ENCODE measurements at places on chromosomes 6 and 20. TPM values are rescaled to one million over a fixed set of nuclear protein-coding genes. Genes with fewer than 3 reads are reported as not detected.

DNA sequence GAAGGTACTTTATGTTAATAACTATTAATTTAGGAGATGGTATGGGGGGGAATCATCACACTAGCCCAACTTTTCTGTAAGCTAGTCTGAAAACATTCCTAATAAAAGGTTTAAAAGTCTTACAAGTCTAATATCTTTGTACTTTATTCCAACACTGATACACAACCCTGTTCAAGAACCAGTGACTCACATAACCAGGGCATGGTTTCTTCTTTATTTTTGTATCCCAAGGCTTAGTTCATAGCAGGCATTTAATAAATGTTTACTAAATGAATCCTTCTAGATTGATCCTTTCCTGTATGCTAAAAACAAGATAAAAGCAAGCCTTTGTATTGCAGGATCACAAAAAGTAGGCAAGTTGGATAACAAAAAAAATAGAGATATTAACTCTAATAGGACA, 9.7 kb downstream of the PNISR start:
- DNase-seq, result no peak

GRCh38 chr6:2658788-2659187, 91.9 kb downstream of the MYLK4 start:
- DNase-seq, result no peak

GRCh38 chr6:110181131-110182030, 1.2 kb downstream of the CDC40 start:
- no peak for DNase-seq

GRCh38 chr6:20237677-20238460, 25.6 kb upstream of the MBOAT1 start:
- DNase-seq, result no peak

GRCh38 chr6:70371454-70372105, 41.7 kb upstream of the FAM135A start:
- DNase-seq, result peak; percentile 44

DNA sequence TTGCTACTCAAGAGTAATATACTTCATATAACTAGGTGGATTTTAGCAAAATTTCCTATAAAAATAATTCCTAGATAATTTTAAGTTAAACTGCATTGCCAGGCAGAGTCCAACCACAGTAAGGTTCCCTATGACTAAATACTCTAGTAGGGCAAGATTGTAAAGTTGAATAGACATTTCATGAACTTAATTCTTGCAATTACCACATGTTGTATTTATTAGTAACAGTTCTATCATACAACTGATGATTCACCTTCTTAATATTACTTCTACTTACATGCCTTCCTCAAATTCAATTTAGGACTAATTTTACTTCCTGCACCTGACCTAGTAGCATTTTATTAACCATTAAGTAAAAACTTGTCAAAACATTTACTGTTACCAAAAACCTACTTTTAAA, 266.7 kb upstream of the THEMIS start:
- DNase-seq, result no peak

DNA sequence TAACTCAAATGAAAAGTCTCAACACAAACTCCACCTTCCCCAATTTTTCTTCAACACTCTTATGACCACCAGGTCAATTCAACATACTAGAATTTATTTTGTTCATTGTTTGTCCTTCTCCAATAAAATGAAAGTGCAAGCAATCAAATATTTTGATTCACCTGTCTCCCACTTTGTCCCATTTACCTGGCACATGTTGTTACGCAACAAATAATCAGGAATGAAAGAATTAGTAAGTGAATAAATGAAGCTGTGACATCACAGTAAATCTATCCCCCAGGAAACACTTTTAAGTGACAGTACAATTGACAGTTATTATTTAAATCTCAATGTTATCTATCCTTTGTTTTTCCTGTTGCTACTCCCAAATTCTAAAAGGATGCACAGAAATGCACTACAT, 393.7 kb upstream of the OPRM1 start:
- DNase-seq, result no peak

GRCh38 chr6:157822245-157823000, 623 bp upstream of the SNX9 start:
- DNase-seq, result no peak

- DNase-seq, result no peak
Observed at GRCh38 chr20:2006452-2007361, 12.8 kb upstream of the PDYN start.

The LY6G6F gene
- 0.93 TPM for polyA plus RNA-seq

- DNase-seq, result no peak
Observed at GRCh38 chr6:131729550-131729949, 18.7 kb upstream of the CTAGE9 start.

- DNase-seq, result no peak
Observed at GRCh38 chr20:62164879-62165761, 17.7 kb upstream of the MTG2 start.

- no peak for DNase-seq
Observed at GRCh38 chr6:149273318-149273717, 44.2 kb upstream of the TAB2 start.

The NSFL1C gene
- 93.9 TPM for polyA plus RNA-seq

The BNIP5 gene
- polyA plus RNA-seq, result 0.33 TPM

GRCh38 chr20:21534886-21535285, 21.0 kb upstream of the NKX2-2 start:
- DNase-seq, result no peak

DNA sequence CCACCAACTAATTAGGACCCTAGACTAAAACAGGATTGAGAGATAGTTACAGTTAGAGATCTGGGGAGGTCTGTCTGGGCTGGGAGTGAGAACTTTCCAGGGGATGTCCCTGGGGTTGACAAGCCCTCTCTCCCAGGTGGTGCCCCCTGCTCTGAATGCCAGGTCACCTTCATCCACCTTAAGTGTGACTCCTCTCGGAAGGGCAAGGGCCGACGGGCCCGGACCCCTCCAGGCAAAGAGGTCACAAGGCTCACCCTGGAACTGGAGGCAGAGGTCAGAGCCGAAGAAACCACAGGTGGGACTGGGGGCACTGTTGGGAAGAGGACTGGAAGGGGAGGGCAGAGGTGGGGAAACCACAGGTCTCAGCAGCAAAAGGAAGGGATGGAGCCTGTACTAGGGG, 17.0 kb upstream of the ZNF76 start:
- no peak for DNase-seq

DNA sequence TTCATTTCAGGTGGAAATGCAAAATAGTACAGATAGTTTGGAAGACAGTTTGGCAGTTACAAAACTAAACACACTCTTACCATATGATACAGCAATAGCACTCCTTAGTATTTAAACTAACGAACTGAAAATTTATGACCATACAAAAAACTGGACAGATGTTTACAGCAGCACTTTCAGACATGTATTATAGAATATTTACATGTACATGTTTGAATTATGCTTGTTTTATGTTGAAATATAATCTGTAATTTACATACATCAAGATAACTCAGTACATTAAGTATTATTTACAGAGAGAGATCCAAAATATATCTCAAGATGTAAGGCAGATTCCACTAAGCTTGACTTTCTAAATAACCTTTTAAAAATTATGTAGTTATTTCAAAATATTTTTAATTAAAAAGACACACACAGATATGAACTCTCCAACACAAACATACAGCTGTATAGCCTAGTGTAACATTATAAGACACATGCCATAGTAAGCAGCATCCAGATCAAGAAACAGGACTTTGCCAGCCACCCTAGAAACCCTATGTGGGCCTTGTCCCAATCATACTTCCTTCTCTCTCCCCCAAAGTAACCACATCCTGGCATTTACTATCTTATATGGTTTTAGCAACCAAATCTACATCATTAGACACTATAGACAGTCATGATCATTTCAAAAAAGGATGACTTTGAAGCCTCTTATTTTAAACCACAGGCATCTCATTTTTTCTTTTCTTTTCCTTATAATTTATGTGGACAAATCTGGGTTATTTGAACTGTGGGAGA, 82.2 kb downstream of the MAN1A1 start:
- no peak for DNase-seq

The C20orf144 gene
- 0.26 TPM for polyA plus RNA-seq

GRCh38 chr6:79082304-79082703, 4.2 kb upstream of the PHIP start:
- no peak for DNase-seq

GRCh38 chr20:15395457-15395856, 1058.0 kb upstream of the FLRT3 start:
- DNase-seq, result no peak

The LRFN2 gene
- 0.94 TPM for polyA plus RNA-seq

GRCh38 chr6:18269253-18269652, 4.9 kb upstream of the DEK start:
- no peak for DNase-seq

DNA sequence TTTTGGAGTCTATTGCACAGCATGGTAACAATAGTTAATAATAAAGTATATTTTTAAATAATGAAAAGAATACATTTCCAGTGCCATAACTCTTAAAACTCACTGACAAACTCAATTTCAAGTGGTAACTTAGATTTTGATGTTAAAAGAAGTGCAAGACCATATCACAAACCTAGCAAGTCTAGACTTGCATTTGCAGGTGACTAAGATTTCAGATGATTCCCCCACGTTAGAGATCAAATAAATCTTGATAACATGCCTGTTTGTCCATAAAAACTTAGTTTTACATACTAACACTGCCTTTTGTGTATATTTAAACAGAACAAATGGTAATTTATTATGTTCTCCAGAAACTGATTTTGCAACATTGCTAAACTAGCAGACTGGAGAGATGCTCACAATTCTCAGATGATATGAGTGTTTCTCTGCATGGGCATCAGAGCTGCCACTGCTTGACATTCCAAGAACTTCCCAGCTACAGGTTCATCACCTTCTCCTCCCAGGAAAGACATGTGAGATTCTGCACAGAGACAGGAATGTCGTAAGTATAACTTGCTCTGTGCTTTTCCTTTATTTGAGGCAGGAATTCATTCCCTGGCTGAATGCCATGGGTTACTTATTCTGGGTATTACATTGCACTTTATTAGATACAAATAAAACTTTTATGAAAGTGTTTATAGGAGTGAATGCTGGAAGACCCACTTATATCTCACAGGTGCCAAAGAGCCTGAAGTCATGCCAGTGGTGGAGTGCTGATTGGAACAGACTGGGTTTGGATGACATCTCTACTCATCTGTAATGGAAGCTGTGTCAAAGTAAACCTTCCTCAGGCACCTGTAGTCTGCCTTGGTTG, 160.2 kb upstream of the FOXA2 start:
- DNase-seq, result no peak

GRCh38 chr20:19749618-19750071, 8.4 kb upstream of the RIN2 start:
- DNase-seq, result no peak

DNA sequence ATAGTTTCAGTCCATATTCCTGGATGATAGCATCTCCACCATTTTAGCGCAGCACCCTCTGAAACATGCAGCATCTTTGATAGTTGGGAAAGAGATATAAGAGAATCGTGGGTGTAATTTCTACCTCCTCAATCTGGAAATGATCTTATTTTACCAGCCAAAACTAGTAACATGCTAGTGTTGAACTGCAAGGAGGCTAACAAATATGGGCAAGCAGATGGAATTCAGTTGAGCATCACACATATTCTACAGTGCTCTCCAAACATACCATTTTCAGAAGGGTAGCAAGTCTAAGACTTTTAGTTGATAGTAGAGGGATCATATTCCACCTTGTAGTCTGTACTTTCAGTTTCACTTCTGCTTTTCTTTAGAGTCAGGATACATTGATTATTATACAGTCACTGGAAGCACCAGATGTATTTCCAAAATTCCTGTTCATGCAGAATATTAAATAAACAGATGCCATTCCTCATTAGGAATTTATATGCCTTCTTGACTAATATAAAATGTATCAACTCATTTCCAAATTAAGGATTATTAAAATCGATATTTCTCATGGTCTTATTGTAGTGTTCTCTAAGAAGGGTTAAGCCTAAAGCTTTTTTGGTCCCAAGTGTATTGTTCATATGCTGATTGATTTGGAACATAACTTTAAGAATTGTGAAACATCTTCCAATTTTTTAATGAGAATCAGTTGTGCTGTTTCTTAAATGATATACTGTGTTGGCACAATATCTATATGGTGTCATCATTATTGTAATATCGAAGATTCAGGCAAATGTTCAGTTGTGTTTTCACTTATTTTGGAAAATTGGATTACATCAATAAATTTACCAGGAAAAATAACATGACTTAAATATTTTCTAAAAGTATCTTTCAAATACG, 362.0 kb downstream of the CENPW start:
- DNase-seq, result no peak

GRCh38 chr6:51901766-51902764, 185.3 kb downstream of the PKHD1 start:
- no peak for DNase-seq

Measured in right renal pelvis (tissue), 4 donors.